ENCODE measurements at places on chromosomes 4 and X.
A peak's percentile ranks its signal among the peaks of the same experiment; 100 is the strongest.

DNA sequence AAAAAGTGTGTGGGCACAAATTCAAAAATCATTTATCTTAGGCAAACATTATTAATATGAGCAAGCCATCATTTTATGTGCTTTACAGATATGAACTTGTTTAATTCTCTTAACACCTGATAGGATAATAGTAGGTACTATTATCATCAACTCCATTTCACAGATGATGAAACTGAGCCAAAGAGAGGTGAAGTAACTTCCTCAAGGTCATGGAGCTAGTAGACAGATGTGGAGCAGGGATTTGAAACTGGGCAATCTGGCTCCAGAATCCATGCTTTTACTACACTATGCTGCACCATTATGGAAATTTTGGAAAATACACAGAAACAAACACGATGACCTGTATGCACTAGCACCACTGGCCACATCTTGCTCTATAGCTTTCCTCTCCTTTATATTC lies 1.0 kb upstream of the PIN4 start:
- peak overlapping the region; percentile 88 for H3K4me3 ChIP-seq
- H3K27ac ChIP-seq = peak overlapping the region; percentile 65
- DNase-seq = no peak

DNA sequence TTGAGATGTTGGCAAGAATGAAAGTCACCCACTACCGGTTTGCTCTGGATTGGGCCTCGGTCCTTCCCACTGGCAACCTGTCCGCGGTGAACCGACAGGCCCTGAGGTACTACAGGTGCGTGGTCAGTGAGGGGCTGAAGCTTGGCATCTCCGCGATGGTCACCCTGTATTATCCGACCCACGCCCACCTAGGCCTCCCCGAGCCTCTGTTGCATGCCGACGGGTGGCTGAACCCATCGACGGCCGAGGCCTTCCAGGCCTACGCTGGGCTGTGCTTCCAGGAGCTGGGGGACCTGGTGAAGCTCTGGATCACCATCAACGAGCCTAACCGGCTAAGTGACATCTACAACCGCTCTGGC lies 12.3 kb downstream of the RPL9 start:
- H3K27me3 ChIP-seq = no peaks in the 10 kb centered on the region
- H3K27ac ChIP-seq = peak overlapping the region; percentile 44
- H3K36me3 ChIP-seq = peaks cover 3% of the 10 kb centered on the region
- H3K4me1 ChIP-seq = peaks cover 9% of the 10 kb centered on the region
- DNase-seq = no peak

DNA sequence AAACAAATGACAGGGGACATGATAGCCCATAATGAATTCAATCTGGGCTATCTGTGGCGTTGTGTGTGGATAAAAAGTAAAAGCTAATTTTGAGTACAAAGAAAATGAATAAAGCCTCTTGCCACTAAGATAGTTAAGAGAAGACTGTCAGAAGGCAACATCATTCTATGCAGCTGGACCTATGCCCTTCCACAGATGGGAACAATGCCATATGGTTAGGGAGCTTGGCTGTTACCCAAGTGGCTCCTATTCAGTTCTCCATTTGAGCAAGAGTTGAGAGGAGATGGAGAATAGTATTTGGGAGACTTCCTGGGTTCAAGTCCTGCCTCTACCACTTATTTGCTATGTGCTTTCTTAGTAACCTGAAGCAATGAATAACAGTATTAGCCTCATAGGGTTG lies 107.7 kb downstream of the ANXA3 start:
- no peak for DNase-seq
- no peak overlapping the region for H3K4me3 ChIP-seq
- peaks cover 13% of the 10 kb centered on the region for H3K4me1 ChIP-seq
- H3K36me3 ChIP-seq = no peaks in the 10 kb centered on the region
- no peaks in the 10 kb centered on the region for H3K27me3 ChIP-seq

GRCh38 chrX:41198410-41198809 lies 113.2 kb downstream of the USP9X start:
- H3K4me3 ChIP-seq = no peak overlapping the region
- no peaks in the 10 kb centered on the region for H3K27me3 ChIP-seq
- DNase-seq = no peak
- H3K27ac ChIP-seq = no peak overlapping the region

DNA sequence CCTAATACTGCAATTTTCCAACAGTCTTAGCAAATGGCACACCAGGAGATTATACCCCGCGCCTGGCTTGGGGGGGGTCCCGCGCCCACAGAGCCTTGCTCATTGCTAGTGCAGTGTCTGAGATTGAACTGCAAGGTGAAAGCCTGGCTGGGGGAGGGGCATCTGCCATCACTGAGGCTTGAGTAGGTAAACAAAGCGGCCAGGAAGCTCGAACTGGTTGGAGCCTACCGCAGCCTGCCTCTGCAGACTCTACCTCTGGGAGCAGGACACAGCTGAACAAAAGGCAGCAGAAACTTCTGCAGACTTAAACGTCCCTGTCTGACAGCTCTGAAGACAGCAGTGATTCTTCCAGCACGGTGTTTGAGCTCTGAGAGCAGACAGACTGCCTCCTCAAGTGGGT lies 172.8 kb upstream of the NAP1L5 start:
- H3K27me3 ChIP-seq = no peaks in the 10 kb centered on the region
- no peaks in the 10 kb centered on the region for H3K4me1 ChIP-seq
- H3K27ac ChIP-seq = no peak overlapping the region
- no peak overlapping the region for H3K4me3 ChIP-seq

GRCh38 chr4:54063229-54063628 lies 1.2 kb downstream of the CHIC2 start:
- peaks cover 54% of the 10 kb centered on the region for H3K4me1 ChIP-seq
- H3K27me3 ChIP-seq = no peaks in the 10 kb centered on the region
- peak overlapping the region; percentile 97 for H3K4me3 ChIP-seq
- peak; percentile 27 for DNase-seq
- peak overlapping the region; percentile 95 for H3K27ac ChIP-seq

- H3K36me3 ChIP-seq = no peaks in the 10 kb centered on the region
- no peak overlapping the region for H3K27ac ChIP-seq
- H3K4me1 ChIP-seq = no peaks in the 10 kb centered on the region
- DNase-seq = no peak
- H3K27me3 ChIP-seq = no peaks in the 10 kb centered on the region
- no peak overlapping the region for H3K4me3 ChIP-seq
Measured at GRCh38 chr4:66430856-66431255, 760.6 kb upstream of the EPHA5 start.

- H3K4me1 ChIP-seq = no peaks in the 10 kb centered on the region
- H3K27ac ChIP-seq = no peak overlapping the region
- no peak overlapping the region for H3K4me3 ChIP-seq
- DNase-seq = no peak
Measured at GRCh38 chr4:133247861-133248260, 98.8 kb downstream of the PCDH10 start.

DNA sequence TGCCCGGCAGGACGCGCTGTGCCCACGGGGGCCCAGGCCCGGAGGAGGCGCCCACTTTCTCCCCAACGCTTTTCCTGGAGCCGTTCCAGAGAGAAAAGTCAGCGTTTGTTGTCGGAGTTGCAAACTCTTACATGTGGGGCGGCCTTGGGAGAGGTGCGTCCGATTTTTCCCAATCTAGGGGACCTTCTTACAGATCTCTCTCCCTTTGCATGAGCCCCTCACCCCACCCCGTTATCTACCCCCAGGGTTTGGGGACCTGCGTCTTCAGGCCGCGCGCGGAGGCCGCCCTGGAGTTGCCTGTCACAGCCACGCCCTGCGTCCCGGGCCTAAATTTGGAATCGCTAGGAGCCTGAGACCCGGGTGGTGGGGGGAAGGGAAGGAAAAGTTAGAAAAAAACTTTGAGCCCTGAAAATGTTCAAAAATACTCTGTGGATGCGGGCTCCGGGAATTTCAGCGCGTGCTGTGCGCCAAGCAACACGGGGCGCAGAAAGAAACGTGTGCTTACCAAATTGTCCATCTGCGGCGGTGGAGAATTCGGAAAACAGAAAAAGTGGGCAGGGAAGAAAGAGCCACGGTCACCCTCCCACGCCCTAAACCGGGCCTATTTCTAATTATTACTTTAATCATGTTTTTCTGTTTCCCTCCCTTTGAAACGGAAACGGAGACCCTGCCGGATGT lies 587 bp downstream of the CD99 start:
- peak overlapping the region; percentile 72 for H3K27ac ChIP-seq
- peaks cover 56% of the 10 kb centered on the region for H3K4me1 ChIP-seq
- no peak for DNase-seq

DNA sequence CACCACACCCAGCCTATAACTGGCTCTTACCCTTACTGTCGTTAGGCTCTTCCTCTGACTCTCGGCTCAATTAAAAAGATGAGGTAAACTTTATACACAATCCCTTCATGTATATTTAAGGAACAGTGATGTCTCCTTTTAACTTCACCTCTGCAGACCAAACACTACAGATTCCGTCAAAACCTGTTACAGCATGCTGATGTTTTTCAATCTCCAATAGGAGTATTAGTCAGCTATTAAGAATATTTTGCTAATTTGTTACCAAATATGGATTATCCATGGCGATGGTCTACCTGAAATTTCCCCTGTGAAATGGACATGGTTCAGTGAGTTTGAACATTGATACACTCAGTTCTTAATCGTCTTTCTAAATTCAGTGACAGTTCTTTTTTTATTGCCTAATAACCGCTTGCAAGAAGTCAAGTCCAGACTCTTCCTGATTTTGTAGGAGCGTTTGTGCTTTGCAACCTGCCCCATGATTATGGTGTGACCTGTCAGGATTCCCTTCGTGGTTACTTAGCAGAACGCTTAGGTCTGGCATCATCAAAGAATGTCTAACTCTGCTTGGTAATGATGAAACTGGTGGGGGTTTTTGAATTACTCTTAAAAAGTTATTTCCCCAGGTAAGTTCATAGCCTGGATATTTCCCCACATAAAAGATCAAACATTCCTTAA lies 72.2 kb upstream of the STOX2 start:
- no peak overlapping the region for H3K4me3 ChIP-seq
- DNase-seq = no peak
- no peaks in the 10 kb centered on the region for H3K36me3 ChIP-seq
- H3K27ac ChIP-seq = no peak overlapping the region

DNA sequence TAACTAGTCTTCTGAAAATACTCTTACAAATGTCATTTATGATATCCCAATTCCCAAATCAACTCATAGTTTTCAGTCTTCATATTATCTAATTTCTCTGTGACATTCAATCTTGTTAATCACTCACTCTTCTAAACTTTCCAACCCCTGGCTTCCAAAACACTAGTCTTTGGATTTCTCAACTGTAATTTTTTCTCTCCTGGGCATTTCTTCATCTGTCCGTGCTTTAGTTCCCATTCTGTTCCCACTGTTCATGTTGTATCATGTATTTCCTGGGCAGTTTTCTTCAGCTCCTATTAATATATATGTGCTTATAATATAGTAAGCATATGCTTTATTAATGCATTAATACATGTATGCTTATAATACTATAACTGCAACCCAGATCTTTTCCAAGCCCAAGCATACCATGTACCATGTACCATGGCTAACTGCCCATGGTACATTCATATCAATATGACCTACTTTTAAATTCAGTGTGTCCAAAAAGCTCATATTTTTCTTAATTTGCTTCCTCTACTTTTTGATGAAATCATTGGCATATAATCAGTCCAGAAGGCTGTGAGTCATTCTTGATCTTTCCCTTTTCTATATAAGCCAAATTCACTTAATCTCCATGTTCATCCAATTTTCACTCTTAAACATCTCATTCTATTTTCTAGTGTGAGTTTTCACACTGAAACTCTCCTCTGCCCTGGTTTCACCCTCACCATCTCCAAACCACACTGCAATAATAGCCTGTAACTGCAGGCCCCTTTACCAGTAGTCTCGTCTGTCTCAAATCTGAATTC lies 21.3 kb upstream of the GK2 start:
- no peak overlapping the region for H3K4me3 ChIP-seq
- H3K4me1 ChIP-seq = no peaks in the 10 kb centered on the region
- no peaks in the 10 kb centered on the region for H3K36me3 ChIP-seq
- H3K27me3 ChIP-seq = no peaks in the 10 kb centered on the region
- no peak overlapping the region for H3K27ac ChIP-seq

All from CD4-positive, CD25-positive, alpha-beta regulatory T cell (primary cell).